ENCODE measurements at places on chromosomes 16 and 17.

- no peak for DNase-seq
Measured at GRCh38 chr16:27583634-27584033, 33.7 kb downstream of the KATNIP start.

DNA sequence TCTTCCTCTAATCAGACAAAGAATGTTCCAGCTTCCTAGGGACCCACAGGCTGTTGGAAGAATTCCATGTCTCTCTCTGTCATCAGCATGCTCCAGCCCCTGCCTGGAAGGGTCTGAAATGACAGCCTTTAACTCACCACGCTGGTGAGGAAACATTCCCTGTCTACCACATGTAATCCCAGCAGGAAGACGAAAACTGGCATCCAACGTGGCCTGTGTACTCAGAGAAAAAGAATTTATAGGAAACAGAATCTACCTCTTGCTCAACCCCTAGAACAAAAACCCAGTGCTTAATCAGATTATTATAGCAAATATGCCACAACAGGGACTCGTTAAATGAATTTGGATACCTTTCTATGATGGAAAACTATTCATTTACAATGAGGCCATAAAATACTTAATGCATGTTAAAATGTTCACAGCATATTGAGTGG is 147.3 kb upstream of the FOXF1 start:
- no peak for DNase-seq

DNA sequence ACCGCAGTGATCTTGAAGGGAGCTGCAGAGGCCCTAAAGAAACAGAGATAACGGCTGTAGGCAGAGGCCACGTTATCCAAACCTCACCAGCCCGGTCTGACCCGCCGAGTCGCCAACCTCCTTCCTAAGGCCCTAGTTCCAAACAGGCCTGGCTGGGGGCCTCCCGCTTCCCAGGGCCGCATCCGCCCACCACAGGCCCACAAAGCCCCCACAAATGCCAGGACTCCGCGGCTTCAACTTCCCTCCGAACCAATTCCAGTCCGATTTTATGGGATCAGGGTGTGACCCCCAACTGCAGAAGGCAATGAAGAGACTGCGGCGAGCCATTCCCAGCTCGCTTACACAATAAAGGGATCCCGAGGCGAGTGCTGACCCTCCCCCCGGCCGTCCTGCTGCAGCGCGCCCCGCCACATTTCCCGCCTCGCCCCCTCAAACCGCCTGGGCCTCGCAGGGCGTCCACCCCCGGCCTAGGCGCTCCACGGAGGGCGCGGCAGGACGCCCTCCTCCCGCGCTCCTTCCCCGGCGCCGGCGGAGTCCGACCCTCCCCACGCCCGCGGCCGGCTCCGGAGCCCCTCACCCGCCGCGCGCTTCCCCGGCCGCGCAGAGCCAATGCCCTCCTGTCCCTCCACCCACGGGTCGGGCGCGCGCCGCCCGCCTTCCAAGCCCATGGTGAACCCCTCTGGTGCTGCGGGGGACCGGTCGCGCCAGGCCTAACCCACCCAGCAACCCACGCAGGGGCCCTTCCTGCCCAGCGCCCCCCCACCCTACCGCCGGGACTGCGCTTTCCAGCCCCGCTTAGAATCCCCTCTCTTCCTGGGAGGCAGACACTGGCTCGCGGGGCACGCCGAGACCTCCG is 926 bp downstream of the MYH10 start:
- peak; percentile 10 for DNase-seq

- no peak for DNase-seq
Measured at GRCh38 chr16:23827057-23827456, 8.7 kb upstream of the PRKCB start.

GRCh38 chr16:60166-60565 is 6.5 kb downstream of the SNRNP25 start:
- DNase-seq: no peak

DNA sequence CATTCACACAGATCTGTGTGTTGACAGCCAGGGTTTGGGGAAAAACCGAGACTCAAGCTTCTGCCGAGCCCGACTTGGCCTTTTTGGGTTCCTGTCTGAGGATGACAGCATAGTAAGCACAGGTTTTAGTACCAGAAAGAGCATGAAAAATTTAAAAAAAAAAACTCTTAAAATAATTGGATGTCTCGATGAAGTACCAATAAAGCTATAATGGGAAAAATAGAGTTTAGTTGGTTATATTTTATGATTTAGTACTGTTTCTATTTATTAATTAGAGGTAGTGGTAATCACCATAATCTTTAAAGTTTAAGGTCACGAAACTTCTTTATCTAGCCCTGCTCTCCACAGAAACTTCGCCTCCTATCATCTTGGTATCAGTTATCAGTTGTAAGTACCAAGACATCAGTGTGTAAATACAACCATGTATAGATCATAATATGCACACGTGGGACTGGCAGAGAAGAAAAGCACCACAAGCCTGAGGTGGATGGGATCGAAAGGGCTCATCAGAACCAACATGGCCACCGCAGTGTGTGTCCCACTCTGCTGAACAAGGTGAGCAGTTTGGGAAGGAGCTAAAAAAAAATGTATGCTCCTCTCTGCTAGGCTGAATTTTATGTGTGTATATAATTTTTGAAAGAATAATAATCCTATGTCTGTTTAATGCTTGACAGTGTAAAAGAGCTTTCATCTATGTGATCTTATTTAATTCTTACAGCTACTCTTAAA is 14.4 kb upstream of the EEF2K start:
- peak; percentile 37 for DNase-seq

DNA sequence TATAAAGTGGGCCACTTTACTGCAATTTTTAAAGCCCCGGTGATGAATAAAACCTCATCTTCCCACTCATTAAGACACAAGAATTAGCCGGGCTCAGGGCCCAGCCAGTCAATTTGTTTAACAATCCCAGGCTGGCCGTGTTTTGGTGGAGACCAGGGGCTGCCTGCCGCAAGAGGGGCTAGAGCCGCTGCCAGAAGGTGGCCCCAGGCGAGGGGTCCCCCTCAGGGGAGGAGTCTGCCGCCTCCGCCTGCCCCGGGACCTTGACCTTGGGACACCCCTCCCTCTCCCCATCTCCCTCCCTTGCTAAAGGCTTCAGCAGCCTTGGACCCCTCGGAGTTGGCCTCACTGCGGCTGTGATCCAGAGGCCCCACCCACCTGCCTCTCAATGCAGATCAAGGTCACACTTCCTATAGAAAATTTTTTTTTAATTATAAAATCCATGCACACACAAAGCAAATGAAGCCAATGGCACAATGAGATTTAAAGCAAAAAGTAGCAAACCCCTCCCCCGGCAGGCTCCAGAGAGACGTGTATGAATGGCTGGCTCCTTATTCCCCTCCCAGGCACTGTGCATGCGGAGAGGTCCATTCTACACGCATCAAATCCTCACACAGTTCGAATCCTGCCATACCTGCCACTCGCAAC is 23.0 kb upstream of the SLC38A10 start:
- no peak for DNase-seq

- DNase-seq: no peak
Measured at GRCh38 chr16:84641643-84642358, 6.5 kb upstream of the KLHL36 start.

DNA sequence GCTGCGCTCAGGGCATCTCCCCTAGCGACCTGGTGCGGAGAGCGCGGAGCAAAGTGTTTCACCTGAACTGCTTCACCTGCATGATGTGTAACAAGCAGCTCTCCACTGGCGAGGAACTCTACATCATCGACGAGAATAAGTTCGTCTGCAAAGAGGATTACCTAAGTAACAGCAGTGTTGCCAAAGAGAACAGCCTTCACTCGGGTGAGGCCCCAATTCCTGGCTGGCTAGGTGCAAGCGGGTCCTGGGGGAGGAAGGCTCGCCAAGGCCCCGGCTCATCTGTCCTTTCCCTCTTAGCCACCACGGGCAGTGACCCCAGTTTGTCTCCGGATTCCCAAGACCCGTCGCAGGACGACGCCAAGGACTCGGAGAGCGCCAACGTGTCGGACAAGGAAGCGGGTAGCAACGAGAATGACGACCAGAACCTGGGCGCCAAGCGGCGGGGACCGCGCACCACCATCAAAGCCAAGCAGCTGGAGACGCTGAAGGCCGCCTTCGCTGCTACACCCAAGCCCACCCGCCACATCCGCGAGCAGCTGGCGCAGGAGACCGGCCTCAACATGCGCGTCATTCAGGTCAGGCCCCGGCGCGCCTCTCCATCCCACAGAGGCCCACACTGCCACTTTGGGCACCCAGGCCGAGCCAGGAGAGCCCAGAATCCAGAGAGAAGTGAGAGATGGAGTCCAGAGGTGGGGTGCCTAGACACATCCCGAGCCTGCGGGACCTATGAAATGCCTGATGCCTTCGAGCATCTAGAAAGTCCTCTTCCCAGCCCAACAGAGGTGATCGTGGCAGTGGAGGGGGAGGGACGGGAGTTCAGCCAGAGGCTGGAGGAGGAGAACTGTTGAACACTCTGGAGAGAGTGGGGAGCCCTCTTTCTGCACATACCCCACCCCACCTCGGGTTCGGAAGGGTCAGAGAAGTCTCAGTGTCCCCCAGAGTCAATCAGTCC is 3.3 kb downstream of the LHX1 start:
- no peak for DNase-seq

GRCh38 chr16:66344533-66345145 is 21.9 kb upstream of the CDH5 start:
- DNase-seq: no peak

GRCh38 chr17:15123593-15124263 is 141.4 kb downstream of the PMP22 start:
- DNase-seq: peak; percentile 46

- DNase-seq: no peak
Measured at GRCh38 chr16:47026947-47027346, 53.5 kb upstream of the DNAJA2 start.

DNA sequence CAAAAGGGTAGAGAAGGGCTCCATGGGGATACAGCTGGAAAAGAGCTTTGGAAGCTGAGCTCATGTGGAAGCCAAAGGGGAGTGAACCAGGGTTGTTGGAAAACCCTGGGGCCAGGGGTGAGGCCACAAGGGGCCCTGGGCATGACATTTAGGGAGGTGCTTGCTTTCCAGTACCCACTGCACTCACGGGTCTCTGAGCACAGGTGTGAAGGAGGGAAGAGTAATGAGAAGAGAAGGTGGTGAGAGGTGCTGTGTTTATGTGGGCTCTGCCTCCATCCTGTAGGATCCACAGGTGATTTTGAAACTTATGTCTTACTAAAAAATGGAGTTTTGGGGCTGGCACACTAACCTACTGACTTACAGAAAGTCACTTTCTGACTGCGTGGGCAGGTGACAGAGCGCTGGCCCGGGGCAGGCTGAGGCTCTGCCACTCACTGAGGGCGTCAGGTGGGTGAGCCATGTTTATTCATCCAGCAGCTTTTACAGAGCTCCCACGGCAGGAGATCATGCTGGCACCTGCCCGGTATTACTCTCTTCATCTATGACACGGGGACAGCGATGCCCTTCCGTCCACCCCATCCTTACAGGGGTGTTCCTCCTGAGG is 18.9 kb downstream of the KSR1 start:
- DNase-seq: no peak

- DNase-seq: peak; percentile 36
Measured at GRCh38 chr16:89924297-89924924, 1.3 kb downstream of the TUBB3 start.

GRCh38 chr17:47843391-47843730 is 2.3 kb upstream of the SCRN2 start:
- no peak for DNase-seq

DNA sequence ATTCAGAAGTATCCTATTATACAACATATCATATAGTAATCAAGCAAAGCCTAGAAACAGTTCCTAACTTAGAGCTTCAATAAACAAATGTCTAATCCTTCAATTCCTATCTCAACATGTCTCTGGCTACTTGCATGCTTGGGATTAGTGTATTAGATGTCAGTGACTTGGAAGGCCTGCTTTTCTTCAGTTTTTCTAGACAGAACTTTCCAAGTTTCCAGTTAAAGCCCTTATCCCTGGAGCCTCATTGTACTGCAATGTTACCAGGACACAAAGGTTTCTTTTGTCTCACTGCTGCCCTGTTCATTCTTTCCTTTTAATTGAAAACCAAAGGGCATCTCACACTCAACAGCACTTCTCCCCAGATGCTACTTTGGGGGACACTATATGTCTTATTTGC is 16.5 kb downstream of the PSME3IP1 start:
- DNase-seq: no peak
